Airway epithelial cell (primary cell): ENCODE measurements at places on chromosomes 5 and 9. TPM values are rescaled to one million over a fixed set of nuclear protein-coding genes. Genes with fewer than 3 reads are reported as not detected.

Gene PTGR1
- 66.1 and 82.1 TPM in 2 replicates for total RNA-seq

Gene DBH
- total RNA-seq, result not detected in 2 replicates

Gene FAF2
- total RNA-seq, result 25.2 and 35.5 TPM in 2 replicates

Gene CBY3
- not detected in 2 replicates for total RNA-seq

Gene PCDHB4
- not detected in 2 replicates for total RNA-seq

Gene TRIP13
- 34.3 and 45.1 TPM in 2 replicates for total RNA-seq

Gene PRELID1
- total RNA-seq, result 165 and 185 TPM in 2 replicates

Gene PCDHGA4
- 0.23 and 0.63 TPM in 2 replicates for total RNA-seq

Gene ADAMTSL1
- total RNA-seq, result 0.09 and 0.28 TPM in 2 replicates

Gene CD14
- 0.35 TPM in 1 of 2 replicates, not detected in the other for total RNA-seq

Gene FOXD4L3
- total RNA-seq, result not detected in 2 replicates

Gene SLC12A7
- total RNA-seq, result 5.0 and 12.7 TPM in 2 replicates

Gene GRM6
- total RNA-seq, result not detected in 2 replicates

Gene DIPK1B
- total RNA-seq, result 5.3 and 5.5 TPM in 2 replicates

Gene RMRP
- total RNA-seq, result 4,407 and 7,542 TPM in 2 replicates

Gene GKAP1
- 0.56 and 3.5 TPM in 2 replicates for total RNA-seq

Gene SPATA31E1
- total RNA-seq, result not detected in 2 replicates

Gene C9orf153
- total RNA-seq, result not detected in 2 replicates

Gene TLX3
- 0.07 TPM in 1 of 2 replicates, not detected in the other for total RNA-seq

Gene CAVIN4
- total RNA-seq, result 0.05 and 0.14 TPM in 2 replicates

Gene ST8SIA4
- total RNA-seq, result 0.05 and 0.14 TPM in 2 replicates
